ENCODE measurements at places on chromosomes 6 and 20.
A peak's percentile ranks its signal among the peaks of the same experiment; 100 is the strongest.

DNA sequence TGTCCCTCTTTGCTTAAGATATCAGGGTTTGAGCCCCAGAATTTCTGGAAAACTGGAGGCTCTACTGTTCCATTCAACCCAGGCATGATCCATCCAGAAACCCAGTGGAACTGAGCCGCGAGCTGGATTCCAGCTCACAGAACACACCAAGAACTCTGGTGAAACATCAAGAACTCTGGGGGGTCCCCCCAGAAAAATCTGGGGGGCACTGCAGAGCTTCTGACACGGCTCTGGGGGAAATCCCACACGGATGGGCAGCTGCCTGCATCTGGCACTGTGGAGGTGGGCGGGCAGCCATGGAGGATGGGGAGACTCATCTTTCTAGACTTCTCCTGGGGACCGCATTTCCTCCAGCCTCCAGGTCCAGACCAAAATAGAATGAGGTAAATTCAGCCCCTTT lies 51.0 kb downstream of the BMP7 start:
- no peak for DNase-seq

DNA sequence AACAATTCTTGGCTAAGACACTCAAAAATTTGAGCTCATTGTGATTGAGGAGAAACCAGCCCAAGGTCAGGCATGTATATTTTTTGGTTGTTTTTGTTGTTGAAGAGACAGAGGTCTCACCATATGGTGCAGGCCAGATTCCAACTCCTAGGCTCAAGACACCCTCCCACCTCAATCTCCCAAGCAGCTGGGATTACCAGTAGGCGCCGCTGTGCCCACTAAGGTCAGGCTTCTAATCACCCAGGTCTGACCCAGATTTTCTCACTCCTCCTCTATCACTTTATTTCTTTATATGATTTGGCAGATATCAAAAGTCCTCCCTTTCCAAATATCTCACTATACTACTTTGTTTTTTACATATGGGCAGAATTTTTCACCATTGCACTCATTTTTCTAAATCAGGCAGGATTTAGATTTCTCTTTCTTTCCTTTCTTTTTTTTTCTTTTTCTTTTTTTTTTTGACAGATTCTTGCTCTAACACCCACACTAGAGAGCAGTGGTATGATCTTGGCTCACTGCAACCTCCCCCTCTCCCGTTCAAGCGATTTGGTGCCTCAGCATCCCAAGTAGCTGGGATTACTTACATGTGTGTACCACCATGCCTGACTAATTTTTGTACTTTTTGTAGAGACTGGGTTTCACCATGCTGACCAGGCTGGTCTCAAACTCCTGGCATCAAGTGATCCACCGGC lies 1.7 kb upstream of the C6orf141 start:
- DNase-seq, result no peak

DNA sequence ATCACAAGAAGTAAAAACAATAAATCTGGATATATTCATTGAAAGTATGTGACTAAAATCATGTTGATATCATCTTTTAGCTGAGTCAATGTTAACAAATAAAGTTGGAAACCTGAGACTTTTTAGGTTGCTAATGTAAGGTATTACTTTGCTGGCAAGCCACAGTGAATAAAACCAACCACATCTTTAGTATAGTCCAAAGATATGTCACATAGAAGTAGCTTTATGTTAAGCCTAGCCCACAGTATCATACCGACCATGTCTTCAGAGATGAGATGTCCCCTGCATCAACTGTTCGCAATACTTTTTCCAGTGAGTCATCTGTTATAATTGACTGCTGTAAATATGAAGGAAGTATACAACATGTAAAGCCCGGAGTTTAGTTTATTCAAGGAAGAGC lies 107.6 kb upstream of the MCHR2 start:
- no peak for DNase-seq

DNA sequence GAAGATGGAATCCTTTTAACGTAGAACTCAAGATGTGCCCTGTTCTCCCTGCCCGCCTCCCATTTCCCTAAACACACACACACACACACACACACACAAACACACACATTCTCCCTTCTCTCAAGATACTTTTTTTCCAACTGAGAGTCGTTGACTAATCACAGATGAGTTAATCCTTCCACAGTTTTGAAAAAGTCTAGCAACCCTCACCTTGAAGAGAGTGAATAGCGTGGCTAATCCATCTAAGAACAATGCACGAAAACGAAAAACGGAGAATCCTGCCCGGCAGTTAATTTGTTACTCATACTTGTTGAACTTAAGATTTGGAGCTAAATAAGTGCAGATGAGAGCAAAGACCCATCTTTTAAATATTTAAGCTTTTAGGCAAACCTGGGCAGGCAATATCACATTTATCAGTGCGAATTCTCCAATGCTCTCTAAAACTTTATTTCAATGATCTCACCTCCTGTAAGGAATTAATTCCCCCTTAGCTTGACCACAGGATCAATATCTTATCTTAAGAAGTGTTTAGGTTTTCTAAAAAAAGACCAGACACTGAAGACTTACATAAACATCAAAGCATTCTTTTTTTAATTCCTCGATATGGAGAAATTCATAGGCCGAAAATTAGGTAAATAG lies 1.1 kb downstream of the AGPAT4 start:
- no peak for DNase-seq

- DNase-seq, result no peak
These were observed 24.6 kb downstream of the MLIP start for GRCh38 chr6:54135665-54136369.

GRCh38 chr6:111806165-111806547 lies 67.1 kb downstream of the FYN start:
- DNase-seq, result no peak

DNA sequence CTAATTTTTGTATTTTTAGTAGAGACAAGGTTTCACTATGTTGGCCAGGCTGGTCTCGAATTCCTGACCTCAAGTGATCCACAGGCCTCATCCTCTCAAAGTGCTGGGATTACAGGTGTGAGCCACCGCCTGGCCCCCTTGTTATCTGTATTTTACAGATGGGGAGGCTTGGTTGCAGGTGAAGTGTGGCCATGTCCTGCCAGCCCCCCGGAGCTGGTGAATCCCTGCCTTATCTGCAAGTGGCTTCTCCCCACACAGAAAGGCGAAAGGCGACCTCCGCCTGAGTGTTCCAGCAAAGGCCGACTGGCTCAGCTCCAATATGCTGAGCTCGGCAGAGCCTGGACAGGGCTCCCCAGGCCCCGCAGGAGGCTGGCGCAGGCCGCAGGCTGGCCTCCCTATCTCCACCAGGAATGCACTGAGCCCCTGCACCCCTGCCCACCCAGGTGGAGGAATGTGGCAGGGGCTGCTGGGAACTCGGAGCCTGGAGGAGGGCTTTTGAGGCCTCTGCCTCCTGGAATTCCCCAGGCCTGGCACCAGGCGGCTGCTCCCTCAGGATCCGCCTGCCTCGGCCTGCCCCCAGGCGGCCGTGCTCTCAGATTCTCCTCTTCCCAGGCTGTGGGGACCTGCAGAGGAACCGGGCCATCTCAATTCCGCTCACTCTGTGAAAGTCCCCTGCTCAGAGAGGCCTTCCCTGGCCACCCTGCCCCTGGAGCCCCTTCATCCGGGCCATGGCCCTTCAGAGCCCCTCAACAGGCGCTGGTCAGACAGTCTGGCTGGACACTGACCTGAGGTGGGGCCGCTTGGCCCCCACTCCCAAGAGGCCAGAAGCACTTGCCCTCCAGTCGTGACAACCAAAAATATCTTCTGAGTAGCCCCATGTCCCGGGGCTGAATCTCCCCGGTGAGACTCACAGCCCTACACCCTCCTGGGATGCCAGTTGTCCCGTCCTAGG lies 9.3 kb upstream of the LAMA5 start:
- DNase-seq, result no peak

DNA sequence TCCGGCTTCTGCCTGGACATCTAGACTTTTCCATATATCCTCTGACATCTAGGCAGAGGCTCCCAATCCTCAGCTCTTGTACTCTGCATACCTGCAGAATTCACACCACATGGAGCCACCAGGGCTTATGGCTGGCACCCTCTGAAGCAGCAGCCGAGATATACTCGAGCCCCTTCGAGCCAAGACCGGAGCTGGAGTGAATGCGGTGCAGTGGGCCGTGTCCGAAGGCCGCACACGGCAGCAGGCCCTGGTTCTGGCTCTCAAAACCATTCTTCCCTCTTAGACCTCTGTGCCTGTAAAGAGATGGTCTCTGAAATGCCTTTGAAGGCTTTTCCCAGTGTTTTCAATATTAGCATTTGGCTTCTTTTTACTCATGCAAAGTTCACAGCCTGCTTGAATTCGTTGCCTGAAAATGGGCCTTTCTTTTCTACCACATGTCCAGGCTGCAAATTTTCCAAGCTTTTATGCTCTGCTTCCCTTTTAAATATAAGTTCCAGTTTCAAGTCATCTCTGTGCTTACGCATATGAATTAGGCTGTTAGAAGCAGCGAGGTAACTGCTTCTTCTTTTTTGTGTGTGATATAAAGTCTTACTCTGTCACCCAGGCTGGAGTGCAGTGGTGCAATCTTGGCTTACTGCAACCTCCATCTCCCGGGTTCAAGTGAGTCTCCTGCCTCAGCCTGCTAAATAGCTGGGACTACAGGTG lies 3.8 kb upstream of the SIRPB1 start:
- no peak for DNase-seq

DNA sequence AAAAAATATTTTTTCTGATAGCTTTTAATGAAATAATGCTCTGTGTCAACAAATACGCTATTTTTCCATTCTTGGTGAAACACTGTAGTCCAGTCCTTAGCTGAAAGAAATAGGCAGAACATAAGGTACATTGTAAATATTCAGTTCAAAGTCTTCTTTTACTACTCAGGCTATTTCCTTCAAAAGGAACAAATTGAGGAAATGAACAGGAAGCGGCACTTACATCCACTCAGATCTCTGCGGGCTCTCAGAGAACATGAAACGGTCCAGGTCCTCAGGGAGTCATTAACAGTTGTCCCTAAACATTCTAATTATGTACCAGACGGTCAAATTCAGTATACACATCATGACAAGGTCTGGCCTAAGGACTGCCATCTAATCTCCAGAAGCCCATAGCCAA lies 212.6 kb downstream of the KIF16B start:
- DNase-seq, result no peak

DNA sequence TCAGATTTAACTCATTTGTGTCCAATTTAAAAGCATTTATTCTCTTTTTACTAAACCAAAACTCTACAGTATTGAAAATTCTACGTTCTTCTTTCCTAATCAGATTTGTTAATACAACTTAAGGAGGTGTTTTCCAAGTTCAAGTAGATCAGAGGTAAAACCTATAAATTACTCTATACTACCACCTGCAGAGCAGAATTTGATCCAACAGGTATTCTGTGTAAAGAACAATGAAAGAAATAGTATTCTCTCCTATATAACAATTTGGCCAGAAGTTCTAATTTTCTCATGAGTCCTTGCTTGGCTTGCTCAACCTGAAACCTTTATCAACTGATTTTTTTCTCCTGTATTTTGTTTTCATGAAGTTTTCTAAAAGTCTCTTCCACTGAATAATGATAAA lies 28.5 kb upstream of the DST start:
- no peak for DNase-seq

DNA sequence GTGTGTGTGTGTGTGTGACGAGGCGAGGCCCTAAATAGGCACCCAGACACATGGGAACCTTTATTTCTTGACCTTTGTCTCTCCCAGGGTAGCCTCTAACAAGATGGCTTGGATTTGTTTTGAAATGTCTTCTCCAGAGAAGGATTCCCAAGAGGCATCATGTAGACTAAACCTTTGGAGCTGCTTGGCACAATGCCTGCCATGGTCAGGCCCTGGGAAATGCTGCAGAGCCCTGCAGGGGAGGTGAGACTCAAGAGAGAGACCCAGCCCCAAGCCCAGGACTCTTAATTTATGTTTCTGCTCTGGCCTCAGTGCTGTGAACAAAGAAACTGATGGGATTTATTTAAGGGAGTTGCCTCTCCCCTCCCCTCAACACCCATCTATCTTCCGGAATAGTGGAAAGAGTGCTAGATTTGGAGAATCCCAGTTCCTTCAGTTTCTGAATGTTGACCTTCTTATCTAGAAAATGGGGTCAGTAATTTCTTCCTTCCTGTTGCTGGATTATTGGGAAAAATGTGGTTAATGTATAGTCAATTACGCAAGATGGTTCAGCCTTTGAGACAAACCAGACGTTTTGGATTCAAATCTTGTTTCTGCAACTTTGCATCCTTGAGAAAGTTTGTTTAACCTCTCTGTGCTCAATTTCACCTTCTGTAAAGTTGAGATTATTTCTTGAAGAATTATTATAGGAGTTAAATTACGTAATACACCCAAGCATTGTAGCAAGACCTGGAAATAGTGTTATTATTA lies 434.8 kb downstream of the MAFB start:
- no peak for DNase-seq

GRCh38 chr6:69593706-69594105 lies 203.1 kb downstream of the LMBRD1 start:
- no peak for DNase-seq

- no peak for DNase-seq
These were observed 9.1 kb downstream of the MTRF1L start for GRCh38 chr6:152993431-152993830.

GRCh38 chr6:144349690-144350527 lies 64.8 kb downstream of the UTRN start:
- no peak for DNase-seq

- no peak for DNase-seq
These were observed 184.1 kb downstream of the TMEM242 start for GRCh38 chr6:157139054-157139708.

DNA sequence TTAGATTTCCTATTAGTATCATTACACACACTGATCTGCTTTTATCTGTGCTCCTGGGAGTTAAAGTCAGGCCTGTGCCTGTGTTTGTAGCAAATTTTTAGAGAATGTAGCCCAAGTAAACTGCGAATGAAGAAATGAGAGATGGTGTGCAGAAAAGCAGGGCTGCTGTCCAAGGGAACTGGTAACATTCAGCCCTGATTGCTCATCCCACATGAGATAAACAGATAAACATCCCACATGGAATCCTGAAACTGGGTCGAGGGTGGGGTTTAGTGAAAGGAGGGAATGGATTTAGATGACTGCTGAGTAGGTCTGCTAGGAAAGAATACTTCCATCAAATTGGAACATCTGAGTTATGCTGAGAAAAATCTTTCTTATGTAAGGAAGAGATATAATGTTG lies 69.1 kb downstream of the GRIK2 start:
- DNase-seq, result no peak

GRCh38 chr6:55869674-55870073 lies 5.7 kb downstream of the BMP5 start:
- DNase-seq, result no peak

- peak; percentile 93 for DNase-seq
These were observed at the start of gene SAMD10 for GRCh38 chr20:63979557-63980316. TSS of gene SAMD10 (minus strand) at chr20:63979642. CDS start at chr20:63979467, 175 bp downstream.

- no peak for DNase-seq
These were observed 93.5 kb downstream of the DTNBP1 start for GRCh38 chr6:15569035-15569995.

All from activated CD4-positive, alpha-beta T cell treated with anti-CD3 and anti-CD28 coated beads, Interleukin-2, amount 50 U/mL, for 48 hours (primary cell).